Osteoblast (primary cell): ENCODE measurements at places on chromosomes 16 and 17. TPM values are rescaled to one million over a fixed set of nuclear protein-coding genes. Genes with fewer than 3 reads are reported as not detected.

- DNase-seq: peak; percentile 52
- H3K4me1 ChIP-seq: peaks cover 36% of the 10 kb centered on the region
- no peaks in the 10 kb centered on the region for H3K27me3 ChIP-seq
- H3K4me3 ChIP-seq: peak overlapping the region; percentile 58
- peak overlapping the region; percentile 69 for H3K27ac ChIP-seq
- no peaks in the 10 kb centered on the region for H3K36me3 ChIP-seq
Measured at GRCh38 chr17:13362341-13363122, 239.2 kb downstream of the HS3ST3A1 start.

- no peak overlapping the region for H3K27ac ChIP-seq
- H3K36me3 ChIP-seq: no peaks in the 10 kb centered on the region
- H3K4me3 ChIP-seq: no peak overlapping the region
- DNase-seq: no peak
Measured at GRCh38 chr16:26724189-26724588, 342.5 kb upstream of the C16orf82 start.

DNA sequence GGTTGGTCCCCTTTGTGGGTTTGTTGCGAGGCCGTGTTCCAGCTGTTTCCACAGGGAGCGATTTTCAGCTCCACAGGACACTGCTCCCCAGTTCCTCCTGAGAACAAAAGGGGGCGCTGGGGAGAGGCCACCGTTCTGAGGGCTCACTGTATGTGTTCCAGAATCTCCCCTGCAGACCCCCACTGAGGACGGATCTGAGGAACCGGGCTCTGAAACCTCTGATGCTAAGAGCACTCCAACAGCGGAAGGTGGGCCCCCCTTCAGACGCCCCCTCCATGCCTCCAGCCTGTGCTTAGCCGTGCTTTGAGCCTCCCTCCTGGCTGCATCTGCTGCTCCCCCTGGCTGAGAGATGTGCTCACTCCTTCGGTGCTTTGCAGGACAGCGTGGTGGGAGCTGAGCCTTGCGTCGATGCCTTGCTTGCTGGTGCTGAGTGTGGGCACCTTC, 27.3 kb upstream of the STH start:
- no peak overlapping the region for H3K27ac ChIP-seq
- H3K4me3 ChIP-seq: no peak overlapping the region
- peak; percentile 31 for DNase-seq
- no peaks in the 10 kb centered on the region for H3K36me3 ChIP-seq

DNA sequence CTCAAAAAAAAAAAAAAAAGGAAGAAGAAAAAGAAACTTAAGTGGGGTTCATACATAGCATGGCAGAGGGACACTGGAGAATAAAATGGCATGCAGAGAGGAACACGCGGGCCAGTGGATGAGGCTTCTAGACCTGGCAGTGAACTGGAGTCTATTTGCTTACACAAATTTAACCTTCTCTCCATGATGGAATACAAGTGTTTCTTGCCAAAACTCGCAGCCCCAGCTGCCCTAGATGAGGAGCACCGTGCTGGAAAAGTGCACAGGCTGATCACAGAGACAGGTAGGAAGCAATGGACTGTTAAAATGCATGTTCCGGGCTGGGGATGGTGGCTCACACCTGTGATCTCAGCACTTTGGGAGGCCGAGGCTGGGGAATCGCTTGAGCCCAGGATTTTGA, 9.3 kb downstream of the SSTR2 start:
- no peak overlapping the region for H3K4me3 ChIP-seq
- H3K4me1 ChIP-seq: no peaks in the 10 kb centered on the region
- peaks cover under 1% of the 10 kb centered on the region for H3K27me3 ChIP-seq
- DNase-seq: no peak
- H3K27ac ChIP-seq: no peak overlapping the region

- peaks cover 10% of the 10 kb centered on the region for H3K4me1 ChIP-seq
- peak overlapping the region; percentile 91 for H3K4me3 ChIP-seq
- no peaks in the 10 kb centered on the region for H3K27me3 ChIP-seq
- DNase-seq: peak; percentile 89
Measured at GRCh38 chr17:80036715-80037477, 454 bp downstream of the CCDC40 start.

- H3K36me3 ChIP-seq: peaks cover 16% of the 10 kb centered on the region
- H3K4me3 ChIP-seq: peak overlapping the region; percentile 25
- peak overlapping the region; percentile 43 for H3K27ac ChIP-seq
- H3K4me1 ChIP-seq: peaks cover 58% of the 10 kb centered on the region
Measured at GRCh38 chr17:68592682-68593641, 8.2 kb downstream of the FAM20A start.

DNA sequence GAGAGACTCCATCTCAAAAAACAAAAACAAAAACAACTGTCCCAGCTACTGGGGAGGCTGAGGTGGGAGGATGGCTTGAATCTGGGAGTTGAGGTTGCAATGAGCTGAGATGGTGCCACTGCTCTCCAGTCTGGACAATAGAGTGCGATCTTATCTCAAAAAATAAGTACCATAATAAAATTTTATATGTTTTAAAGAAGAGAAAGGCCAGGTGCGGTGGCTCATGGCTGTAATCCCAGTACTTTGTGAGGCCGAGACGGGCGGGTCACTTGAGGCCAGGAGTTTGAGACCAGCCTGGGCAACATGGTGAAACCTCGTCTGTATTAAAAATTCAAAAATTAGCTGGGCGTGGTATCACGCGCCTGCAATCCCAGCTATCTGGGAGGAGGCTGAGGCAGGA, 11.4 kb downstream of the RPUSD1 start:
- no peaks in the 10 kb centered on the region for H3K36me3 ChIP-seq
- peaks cover 3% of the 10 kb centered on the region for H3K27me3 ChIP-seq
- H3K4me1 ChIP-seq: no peaks in the 10 kb centered on the region

- H3K27ac ChIP-seq: no peak overlapping the region
- no peak overlapping the region for H3K4me3 ChIP-seq
- no peaks in the 10 kb centered on the region for H3K27me3 ChIP-seq
- H3K4me1 ChIP-seq: peaks cover 11% of the 10 kb centered on the region
- peaks cover 16% of the 10 kb centered on the region for H3K36me3 ChIP-seq
Measured at GRCh38 chr16:88067530-88068411, 116.5 kb downstream of the BANP start.

GRCh38 chr16:8721336-8722024, 47.1 kb downstream of the ABAT start:
- H3K27ac ChIP-seq: no peak overlapping the region
- no peaks in the 10 kb centered on the region for H3K36me3 ChIP-seq
- H3K4me1 ChIP-seq: no peaks in the 10 kb centered on the region
- DNase-seq: no peak
- H3K4me3 ChIP-seq: no peak overlapping the region

- H3K4me3 ChIP-seq: no peak overlapping the region
- H3K27me3 ChIP-seq: no peaks in the 10 kb centered on the region
- no peak overlapping the region for H3K27ac ChIP-seq
- H3K4me1 ChIP-seq: no peaks in the 10 kb centered on the region
- peaks cover 12% of the 10 kb centered on the region for H3K36me3 ChIP-seq
- DNase-seq: no peak
Measured at GRCh38 chr17:75645501-75645888, 12.3 kb downstream of the SMIM5 start.

- no peak for DNase-seq
- H3K27me3 ChIP-seq: no peaks in the 10 kb centered on the region
- H3K27ac ChIP-seq: no peak overlapping the region
Measured at GRCh38 chr17:32174889-32175288, 32.6 kb downstream of the RHOT1 start.

DNA sequence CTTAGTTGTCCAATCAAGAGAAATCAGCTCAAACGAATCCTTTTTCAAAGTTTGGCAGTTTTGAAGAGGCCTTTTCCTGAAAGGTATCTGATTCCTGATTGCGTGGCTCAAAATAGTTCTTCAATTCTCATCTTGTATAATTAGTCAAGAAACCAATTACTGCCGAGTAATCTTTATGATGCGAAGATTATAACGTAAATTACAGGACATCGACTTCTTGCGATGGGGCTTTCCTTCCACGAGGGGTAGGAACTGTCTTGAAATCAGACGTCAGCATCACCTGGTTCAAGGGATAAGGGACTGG, 644 bp upstream of the ARL2BP start:
- peak overlapping the region; percentile 93 for H3K4me3 ChIP-seq
- peak overlapping the region; percentile 88 for H3K27ac ChIP-seq

- H3K27ac ChIP-seq: peak overlapping the region; percentile 77
- peaks cover 43% of the 10 kb centered on the region for H3K36me3 ChIP-seq
- H3K4me3 ChIP-seq: peak overlapping the region; percentile 80
- H3K27me3 ChIP-seq: no peaks in the 10 kb centered on the region
- DNase-seq: peak; percentile 93
- H3K4me1 ChIP-seq: peaks cover 25% of the 10 kb centered on the region
Measured at GRCh38 chr17:7233701-7234082, 625 bp downstream of the DVL2 start.

- H3K27me3 ChIP-seq: no peaks in the 10 kb centered on the region
- DNase-seq: no peak
- H3K4me3 ChIP-seq: no peak overlapping the region
- H3K27ac ChIP-seq: no peak overlapping the region
- H3K4me1 ChIP-seq: no peaks in the 10 kb centered on the region
- H3K36me3 ChIP-seq: no peaks in the 10 kb centered on the region
Measured at GRCh38 chr17:34341916-34342315, 14.4 kb upstream of the CCL13 start.

GRCh38 chr16:977081-977701, 4.4 kb upstream of the SOX8 start:
- no peak overlapping the region for H3K27ac ChIP-seq
- no peaks in the 10 kb centered on the region for H3K36me3 ChIP-seq

- DNase-seq: no peak
- peaks cover 29% of the 10 kb centered on the region for H3K27me3 ChIP-seq
- H3K36me3 ChIP-seq: no peaks in the 10 kb centered on the region
- H3K27ac ChIP-seq: no peak overlapping the region
- no peaks in the 10 kb centered on the region for H3K4me1 ChIP-seq
- H3K4me3 ChIP-seq: no peak overlapping the region
Measured at GRCh38 chr16:2808181-2808580, 8.9 kb upstream of the PRSS21 start.

DNA sequence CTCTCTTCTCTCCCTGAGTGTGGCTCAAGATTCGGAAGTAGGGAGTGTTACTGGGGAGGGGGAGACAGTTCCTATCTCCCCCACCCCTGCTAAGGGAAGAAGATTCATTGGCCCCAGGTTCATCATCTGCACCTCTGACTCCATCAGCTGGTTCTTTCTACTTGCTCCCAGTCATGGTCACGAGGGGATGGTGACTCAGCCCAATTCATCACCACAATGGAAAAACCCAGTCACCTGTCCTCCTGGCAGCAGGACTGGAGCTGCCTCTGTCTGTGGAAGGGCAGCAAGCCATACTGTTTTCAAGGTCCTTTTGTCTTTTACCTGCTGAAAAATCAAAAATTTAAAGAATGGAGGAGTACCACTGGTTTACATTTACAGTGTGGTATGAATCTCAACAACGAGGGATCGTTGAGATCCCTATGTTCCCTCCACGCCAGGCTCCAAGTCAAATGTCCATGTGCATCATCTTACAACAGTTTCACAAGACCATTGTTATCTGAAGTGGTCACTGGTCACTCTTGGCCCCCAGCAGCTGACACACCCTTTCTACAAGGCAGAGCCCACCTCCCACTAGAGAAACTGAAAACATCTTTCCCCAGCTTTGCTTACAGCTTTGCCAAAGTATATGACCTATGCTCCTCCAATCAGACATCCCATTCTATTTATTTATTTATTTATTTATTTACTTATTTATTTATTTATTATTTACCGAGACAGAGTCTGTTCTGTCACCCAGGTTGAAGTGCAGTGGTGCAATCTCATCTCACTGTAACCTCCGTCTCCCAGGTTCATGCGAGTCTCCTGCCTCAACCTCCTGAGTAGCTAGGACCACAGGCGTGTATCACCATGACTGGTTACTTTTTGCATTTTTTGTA, 40.4 kb upstream of the NDRG4 start:
- no peak overlapping the region for H3K4me3 ChIP-seq
- DNase-seq: peak; percentile 85
- peaks cover 41% of the 10 kb centered on the region for H3K27me3 ChIP-seq
- H3K4me1 ChIP-seq: no peaks in the 10 kb centered on the region

DNA sequence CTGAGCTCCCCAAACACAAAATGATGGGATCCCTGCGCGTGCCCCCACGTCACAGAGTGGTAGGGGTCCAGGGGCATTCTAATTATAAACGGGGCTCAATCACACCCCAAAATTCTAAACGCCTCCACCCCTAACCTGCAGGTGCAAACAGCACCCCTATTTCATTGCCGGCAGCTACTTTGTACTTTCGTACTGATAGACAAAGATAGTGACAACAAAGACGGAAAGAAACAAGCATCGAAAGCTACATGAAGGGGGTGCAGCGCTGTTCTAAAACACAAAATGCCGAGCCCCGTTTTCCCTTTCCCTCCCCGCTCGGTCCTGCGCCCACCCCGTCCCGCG, 13.9 kb downstream of the MIS12 start:
- no peak for DNase-seq
- peaks cover 18% of the 10 kb centered on the region for H3K4me1 ChIP-seq
- peak overlapping the region; percentile 88 for H3K4me3 ChIP-seq
- H3K27ac ChIP-seq: peak overlapping the region; percentile 28
- no peaks in the 10 kb centered on the region for H3K27me3 ChIP-seq

GRCh38 chr16:47847220-47847970, 308.4 kb downstream of the ABCC12 start:
- no peak overlapping the region for H3K4me3 ChIP-seq
- H3K27me3 ChIP-seq: no peaks in the 10 kb centered on the region
- no peak overlapping the region for H3K27ac ChIP-seq
- DNase-seq: no peak
- H3K4me1 ChIP-seq: no peaks in the 10 kb centered on the region

GRCh38 chr17:1241929-1242328, 28.3 kb upstream of the BHLHA9 start:
- no peaks in the 10 kb centered on the region for H3K27me3 ChIP-seq
- H3K36me3 ChIP-seq: no peaks in the 10 kb centered on the region
- H3K4me1 ChIP-seq: no peaks in the 10 kb centered on the region
- DNase-seq: peak; percentile 49
- no peak overlapping the region for H3K27ac ChIP-seq

DNA sequence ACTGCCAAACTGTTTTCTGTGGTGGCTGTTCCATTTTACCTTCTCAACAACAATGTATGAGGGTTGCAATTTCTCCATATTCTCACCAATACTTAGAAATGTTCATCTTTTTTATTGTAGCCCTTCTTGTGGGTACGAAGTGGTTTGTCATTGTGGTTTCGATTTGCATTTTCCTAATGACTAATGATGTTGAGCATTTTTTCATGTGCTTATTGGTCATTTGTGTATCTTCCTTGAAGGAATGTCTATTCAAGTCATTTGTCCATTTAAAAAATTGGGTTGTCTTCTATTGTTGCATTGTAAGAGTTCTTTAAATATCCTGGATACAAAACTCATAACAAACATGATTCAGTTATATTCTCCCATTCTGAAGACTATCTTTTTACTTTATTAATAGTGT, 47.5 kb upstream of the CCL2 start:
- no peak for DNase-seq
- no peak overlapping the region for H3K4me3 ChIP-seq
- no peaks in the 10 kb centered on the region for H3K27me3 ChIP-seq
- H3K27ac ChIP-seq: no peak overlapping the region
- H3K36me3 ChIP-seq: no peaks in the 10 kb centered on the region

The TMEM106A gene
- total RNA-seq: 5.1 and 5.6 TPM in 2 replicates

The SP2 gene
- 2.4 and 2.5 TPM in 2 replicates for total RNA-seq

The CCDC40 gene
- 8.3 and 11.8 TPM in 2 replicates for total RNA-seq

The MT1G gene
- not detected in 2 replicates for total RNA-seq
